ENCODE measurements at places on chromosomes 13 and 19.
A peak's percentile ranks its signal among the peaks of the same experiment; 100 is the strongest.

- DNase-seq = no peak
These were observed 512 bp downstream of the CC2D1A start for GRCh38 chr19:13906521-13906904.

DNA sequence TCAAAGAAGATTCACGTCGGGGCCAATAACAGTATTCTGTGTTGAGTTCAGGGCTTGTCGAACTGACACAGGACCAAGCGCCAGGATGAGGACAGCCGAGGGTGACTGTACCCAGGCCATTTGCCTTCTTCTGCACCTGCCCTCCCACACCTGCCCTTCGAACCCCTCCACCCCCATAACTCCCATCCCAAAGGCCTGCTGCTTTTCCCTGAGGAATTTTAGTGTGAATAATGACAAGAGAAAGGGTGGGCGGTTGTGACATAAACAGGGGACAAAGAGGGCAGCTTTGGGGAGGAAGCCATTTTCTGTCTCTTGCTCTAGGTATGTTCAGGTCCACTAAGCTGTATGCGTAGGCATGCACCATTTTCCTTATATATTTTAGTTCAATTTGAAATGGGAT is 26.1 kb downstream of the GJA3 start:
- no peak for DNase-seq

GRCh38 chr13:84606616-84607015 is 724.3 kb upstream of the SLITRK1 start:
- no peak for DNase-seq

DNA sequence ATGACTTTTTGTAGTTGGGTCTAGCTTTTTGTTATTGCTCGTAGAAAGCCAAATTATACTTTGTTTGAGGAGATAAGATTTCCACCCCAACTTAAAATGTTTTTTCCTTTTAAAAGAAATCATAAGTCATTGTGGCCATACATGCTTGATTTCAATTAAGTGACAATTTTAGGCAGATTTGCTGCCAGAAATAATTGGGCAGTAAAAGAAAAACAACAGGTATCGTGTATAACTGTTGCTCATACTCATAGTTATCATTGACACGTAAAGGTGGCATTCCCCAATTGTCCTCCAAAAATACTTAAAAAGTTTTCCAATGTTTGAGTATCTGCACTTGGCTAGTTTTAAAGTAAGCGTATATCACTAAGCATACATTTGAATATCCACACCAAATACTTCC is 313.0 kb downstream of the TEX29 start:
- DNase-seq = no peak

DNA sequence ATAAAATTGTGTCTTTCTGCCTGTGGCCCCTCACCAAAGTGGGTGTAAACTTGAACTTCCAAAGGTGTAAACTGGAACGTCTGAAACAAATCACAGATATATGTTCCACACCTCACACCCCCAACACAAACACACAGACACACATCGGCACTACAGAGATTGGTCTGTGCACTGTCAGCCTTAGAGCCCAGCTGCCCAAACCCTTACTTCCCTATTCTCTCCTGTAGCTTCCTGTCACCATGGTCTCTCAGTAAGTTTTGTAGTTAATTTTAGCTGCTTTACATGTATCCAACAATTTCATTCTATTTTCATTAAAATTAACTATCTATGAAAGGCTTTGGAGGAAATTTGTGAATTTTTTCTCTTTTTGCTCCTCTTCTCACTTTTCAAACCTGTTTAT is 5.4 kb downstream of the TM9SF2 start:
- no peak for DNase-seq

DNA sequence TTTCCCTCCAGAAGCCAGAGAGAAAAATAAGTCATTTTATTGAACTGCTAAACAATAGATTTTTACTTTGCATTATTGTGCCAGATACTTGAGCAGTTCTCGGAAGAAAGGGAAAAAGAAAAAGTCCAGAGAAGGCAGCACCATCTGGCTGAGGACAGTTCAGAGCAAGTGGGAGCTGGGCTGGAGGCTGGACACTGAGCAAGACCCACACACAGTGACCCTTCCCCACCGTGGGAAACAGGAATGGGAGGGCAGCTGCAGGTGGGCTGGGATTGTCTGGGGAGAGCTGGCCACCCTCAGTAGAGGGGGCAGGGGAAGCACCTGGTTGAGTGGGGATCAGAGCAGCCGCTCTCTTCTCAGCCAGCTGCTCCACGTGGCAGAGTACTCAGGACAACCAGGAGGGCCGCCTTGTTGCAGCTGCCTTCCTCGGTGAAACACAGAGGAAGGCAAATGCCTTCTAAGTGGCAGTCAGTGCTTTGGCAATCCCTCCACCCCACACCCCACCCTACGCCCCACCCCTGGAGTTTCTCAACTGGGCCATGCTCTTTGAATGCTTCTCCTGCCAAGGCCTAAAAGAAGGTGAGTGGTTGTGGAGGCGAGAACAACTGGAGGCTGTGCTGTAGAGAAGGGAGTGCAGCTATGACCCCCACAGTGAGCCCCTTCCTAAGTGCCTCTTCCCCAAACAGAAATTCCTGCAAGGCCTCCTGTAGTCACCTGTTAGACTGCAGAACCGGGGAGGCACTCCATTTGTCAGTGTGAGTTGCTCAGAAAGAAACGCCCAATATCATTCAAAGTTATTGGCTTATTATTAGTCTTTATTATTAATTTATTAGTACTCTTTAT is 179.3 kb downstream of the ZIC5 start:
- no peak for DNase-seq

- DNase-seq = no peak
These were observed 140.9 kb downstream of the KCNRG start for GRCh38 chr13:50156140-50156539.

GRCh38 chr19:14381689-14382474 is 638 bp downstream of the ADGRE5 start:
- DNase-seq = peak; percentile 67
